Amygdala (tissue), 56 donors: ENCODE measurements at places on chromosomes 5 and 9.

GRCh38 chr5:177473443-177474001, at the start of gene DBN1:
TSS of gene DBN1 (minus strand) at chr5:177473634. CDS start at chr5:177473521, 113 bp downstream.
- no peak for DNase-seq

DNA sequence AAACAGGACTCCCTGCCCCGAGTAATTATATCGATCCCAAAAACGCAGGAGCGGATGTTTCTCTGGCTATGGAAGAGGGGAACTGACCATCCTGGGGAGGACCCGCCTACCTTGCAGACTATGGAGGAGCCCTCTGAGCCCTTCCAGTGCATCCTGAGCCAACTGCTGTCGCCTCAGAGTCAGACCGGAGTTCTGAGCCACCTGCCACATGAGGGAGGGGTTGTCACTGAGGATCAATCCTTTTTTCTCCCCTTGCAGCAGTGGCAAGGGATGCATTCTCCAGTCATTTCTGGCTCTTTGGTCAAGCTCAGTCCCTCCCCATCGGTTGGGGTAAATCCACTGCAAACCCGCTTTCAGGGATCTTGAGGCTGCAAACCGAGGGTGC, 709 bp downstream of the FANCG start:
- no peak for DNase-seq

DNA sequence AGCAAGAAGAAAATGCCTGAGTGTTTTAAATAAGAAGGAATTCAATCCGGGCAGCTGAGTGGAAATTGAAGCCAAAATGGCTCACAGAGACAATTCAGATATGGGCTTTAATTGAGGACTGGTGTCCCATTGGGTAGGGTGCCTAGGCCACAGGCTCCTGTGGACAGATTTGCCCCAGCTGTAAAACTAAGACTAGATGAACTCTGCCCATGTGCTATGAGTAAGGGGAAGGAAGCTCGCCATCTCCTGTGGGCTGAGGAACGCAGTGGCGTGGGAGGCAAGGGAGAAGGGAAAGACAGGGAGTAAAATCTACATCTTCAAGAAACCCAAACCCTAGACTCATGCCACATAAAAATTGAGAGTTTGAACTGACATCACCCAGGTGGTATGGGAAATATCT, 66.1 kb downstream of the KLHL3 start:
- no peak for DNase-seq

DNA sequence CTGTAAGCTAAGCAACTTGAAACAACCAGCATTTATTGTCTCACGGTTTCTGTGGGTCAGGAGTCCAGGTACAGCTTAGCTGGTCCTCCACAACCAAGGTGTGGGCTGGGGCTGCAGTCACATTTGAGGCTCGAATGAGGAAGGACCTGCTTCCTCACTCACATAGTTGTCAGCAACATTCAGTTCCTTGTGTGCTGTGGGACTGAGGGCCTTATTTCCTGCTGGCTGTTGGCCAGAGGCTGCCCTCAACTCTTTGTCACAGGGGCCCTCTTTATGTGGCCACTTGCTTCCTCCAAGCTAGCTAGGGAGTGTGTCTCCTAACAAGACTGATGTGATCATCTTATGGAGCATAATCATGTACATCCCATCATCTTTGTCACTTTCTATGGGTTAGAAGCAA, 29.2 kb upstream of the SEMA4D start:
- no peak for DNase-seq

DNA sequence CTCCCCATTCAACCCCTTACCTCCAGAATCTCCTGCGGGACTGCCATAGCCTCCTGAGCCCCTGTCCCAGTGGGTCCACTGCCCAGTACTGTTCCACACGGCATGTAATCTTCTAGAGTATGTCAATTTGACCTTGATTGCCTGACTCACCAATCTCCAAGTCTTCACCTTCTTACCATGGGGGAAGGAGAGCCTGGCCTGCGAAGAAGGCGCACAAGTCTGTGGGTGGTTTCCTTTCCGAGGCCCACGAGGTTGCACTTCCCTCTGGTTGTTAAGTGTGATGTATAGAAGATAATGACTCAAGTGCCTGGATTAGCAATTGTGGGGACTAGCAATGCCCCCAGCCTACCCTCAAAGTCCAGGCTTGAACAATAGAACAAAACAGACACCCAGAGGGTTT, 8.1 kb upstream of the TENT4A start:
- DNase-seq: no peak

- no peak for DNase-seq
Observed at GRCh38 chr9:93964685-93965084, 9.5 kb upstream of the BARX1 start.

DNA sequence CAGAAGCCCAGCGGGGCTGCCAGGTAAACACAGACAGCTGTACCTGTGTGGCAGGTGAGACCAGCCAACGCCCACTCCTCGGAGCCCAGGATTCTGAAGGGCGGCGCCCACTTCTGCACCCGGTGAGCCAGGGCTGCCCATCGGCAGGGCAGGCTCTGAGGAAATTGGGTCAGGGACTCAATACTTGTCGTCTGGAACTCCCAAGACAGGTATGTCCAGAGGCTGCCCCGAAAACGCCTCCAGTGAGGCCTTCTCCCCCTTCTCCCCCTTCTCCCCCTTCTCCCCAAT, 19.8 kb downstream of the GLT6D1 start:
- DNase-seq: no peak

DNA sequence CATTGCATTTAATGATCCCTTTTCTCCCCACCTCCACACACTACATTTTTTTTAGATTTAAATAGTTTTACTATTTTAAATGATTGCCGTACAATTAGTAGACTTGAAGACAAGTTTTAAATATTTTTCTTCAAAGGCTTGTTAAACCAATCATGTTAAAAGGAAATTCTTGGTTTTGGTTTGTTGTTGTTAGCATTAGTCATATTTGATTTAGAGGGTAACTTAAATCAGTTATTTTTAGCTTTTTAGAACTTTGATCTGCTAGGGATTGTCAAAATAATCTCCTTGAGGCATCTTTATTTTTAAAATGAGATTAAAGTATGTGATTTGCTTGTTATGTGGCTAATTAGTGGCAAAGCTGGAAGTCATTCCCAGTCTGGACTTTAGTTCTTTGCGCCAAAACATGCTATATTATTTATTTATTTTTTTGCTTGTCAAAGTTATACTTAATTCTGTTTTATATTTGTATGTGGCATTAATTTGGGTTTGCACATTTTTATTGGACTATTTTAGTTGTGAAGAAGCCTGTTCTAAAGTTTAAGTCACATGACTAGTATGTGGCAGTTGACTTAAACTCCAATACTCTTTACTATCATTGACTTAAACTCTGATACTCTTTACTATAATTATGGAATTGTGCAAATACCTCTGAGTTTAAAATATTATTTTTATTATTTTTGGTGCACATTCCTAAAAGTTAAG, 14.7 kb downstream of the ITGA1 start:
- DNase-seq: no peak

DNA sequence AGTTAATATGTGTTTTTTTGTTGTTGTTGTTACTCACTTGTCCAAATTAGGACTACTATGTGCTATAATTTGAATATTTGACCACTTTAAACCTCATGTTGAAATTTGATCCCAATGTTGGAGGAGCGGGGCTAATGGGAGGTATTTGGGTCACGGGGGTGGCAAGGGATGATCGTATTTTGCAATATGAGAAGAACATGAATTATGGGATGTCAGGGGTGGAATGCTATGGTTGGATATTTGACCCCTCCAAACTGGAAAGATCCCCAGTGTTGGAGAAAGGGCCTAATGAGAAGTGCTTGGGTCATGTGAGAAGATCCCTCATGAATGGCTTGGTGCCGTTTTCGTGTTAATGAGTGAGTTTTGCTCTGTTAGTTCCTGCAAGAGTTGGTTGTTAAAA, 119.8 kb downstream of the NUDT12 start:
- DNase-seq: no peak

DNA sequence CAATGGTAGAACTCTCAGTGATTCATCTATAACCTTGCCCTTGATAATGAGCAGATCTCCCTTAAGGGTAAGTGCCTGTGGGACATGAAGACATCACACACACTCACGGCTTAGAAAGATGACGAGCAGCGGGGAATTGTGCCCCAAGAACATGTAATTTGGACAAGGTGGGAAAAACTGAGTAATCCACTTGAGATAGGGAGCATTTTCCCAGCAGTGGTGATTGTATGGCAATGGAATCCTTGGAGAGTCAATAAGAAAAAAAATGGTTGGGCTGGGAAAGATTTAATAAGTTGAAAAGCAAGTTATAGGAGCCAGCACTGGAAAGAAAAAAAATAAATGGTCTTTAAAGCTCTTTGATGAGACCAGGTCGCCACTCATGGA, 193.1 kb downstream of the GLIS3 start:
- DNase-seq: no peak

- DNase-seq: no peak
Observed at GRCh38 chr9:83423815-83424707, 114.1 kb downstream of the FRMD3 start.

DNA sequence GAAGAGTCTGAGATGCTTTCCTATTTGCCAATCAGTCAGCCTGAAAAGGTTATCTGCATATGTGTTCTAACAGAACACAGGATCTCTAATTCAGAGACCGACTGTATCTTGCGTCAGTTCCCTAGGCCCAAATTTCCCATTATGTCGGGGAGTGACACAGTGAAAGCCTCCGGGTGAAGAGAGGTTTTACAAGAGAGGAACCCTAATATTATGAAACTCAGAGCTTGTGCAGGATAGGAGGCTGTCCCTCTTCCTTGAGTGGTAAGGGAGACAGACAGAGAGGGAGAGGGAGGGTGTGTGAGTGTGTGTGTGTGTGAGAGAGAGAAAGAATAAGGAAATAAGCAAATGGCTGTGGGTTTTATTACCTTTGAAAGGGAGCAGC, 1.9 kb downstream of the CD14 start:
- no peak for DNase-seq

GRCh38 chr9:70412832-70413463, 1.5 kb downstream of the KLF9 start:
- DNase-seq: peak; percentile 38

GRCh38 chr5:63928451-63928850, 33.8 kb downstream of the HTR1A start:
- DNase-seq: no peak

DNA sequence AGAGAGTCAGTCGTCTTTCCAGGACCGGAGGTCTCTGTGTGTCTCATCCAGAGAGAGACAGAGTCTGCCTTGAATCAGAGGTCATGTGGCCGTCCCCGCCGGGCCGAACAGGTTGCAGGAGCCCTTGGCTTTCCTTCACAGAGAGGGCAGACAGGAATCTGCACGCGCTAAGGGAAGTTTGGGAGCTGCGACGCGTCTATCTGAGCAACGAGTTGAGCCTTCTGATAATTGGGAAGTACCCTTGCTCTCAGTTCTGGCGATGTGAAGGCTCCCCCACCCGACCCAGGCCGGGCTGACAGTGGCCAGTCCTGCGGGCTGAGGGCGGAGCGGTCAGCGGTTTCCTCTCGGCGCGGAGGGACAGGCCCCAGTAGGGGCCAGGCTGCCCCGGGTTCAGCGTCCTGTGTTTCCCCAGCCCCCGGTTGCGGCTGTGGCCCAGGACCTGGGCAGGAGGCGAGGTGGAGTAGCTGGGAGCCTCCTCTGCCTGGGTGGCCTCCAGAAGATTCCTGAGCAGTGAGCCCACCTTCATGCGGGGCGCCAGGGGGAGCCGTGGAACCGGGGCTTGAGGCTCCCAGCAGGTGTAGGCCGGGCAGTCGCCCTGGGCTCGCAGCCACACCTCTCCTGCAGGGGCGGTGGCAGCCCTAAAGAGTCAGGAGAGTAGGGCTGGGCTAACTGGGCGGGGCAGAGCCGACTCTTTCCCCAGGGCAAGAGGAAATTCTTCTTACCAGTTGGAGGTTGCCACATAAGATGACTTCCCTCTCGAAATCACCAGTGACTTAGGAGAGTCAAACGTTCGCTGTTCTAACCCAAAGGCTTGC, 13.9 kb downstream of the NR2F1 start:
- DNase-seq: no peak

DNA sequence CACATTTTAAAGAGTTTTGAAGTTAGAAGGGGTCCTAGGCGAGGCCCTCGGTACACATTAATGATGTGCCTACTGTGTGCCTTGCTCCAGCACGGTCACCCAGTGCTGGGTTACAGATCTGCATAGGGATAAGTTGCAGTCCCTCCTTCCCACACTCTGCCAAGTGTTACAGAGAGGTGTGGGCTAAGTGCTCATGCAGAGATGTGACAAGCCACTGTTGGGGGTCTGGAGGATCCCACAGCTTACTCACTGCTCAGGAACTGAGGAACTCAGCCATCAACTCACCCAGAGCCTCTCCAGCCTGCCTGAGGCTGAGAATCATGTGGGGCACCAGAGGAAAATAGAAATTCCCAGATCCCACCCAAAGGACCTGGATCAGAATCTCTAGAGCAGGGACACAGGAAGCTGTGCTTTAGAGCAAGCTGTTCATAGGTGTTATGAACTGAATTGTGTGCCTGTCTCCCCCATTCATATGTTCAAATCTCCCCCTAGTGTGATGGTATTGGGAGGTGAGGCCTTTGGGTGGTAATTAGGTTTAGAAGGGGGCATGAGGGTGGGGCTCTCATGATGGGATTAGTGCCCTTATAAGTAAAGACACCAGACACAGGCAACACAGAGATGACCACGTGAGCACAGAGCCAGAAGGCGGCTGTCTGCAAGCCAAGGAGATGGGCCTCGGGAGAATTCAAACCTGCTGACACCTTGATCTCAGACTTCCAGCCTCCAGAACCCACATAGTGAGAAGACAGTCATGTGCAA, 164.1 kb downstream of the HSD17B3 start:
- no peak for DNase-seq
